Bladder microvascular endothelial cell (primary cell): ENCODE measurements at places on chromosomes 5 and 9. TPM values are rescaled to one million over a fixed set of nuclear protein-coding genes. Genes with fewer than 3 reads are reported as not detected.

The PLAA gene
- total RNA-seq = 30.9 and 48.8 TPM in 2 replicates

The RGS7BP gene
- total RNA-seq = 0.65 and 2.8 TPM in 2 replicates

The PGM5 gene
- total RNA-seq = 2.6 and 108 TPM in 2 replicates

The SYNPO gene
- 7.1 and 30.4 TPM in 2 replicates for total RNA-seq

The PRDM12 gene
- total RNA-seq = not detected in 2 replicates

The ECSCR gene
- total RNA-seq = 281 and 350 TPM in 2 replicates

The DNM1 gene
- total RNA-seq = 0.16 and 0.69 TPM in 2 replicates

The PTGDS gene
- 0.38 TPM in 1 of 2 replicates, not detected in the other for total RNA-seq

The PDCD1LG2 gene
- 4.9 and 7.0 TPM in 2 replicates for total RNA-seq

The SIMC1 gene
- 1.5 and 5.0 TPM in 2 replicates for total RNA-seq

The TAS2R1 gene
- not detected in 2 replicates for total RNA-seq

The CCIN gene
- 0.16 and 1.2 TPM in 2 replicates for total RNA-seq

The IL6ST gene
- total RNA-seq = 172 and 994 TPM in 2 replicates

The ACTBL2 gene
- under 0.01 and 0.06 TPM in 2 replicates for total RNA-seq

The GFPT2 gene
- total RNA-seq = 0.25 and 0.97 TPM in 2 replicates

The GALNT12 gene
- total RNA-seq = 0.13 and 0.32 TPM in 2 replicates

The SCGB3A2 gene
- total RNA-seq = not detected in 2 replicates

The PDE6A gene
- total RNA-seq = 0.06 TPM in 1 of 2 replicates, not detected in the other

The NTMT1 gene
- 23.5 and 27.2 TPM in 2 replicates for total RNA-seq

The CCNG1 gene
- 216 and 270 TPM in 2 replicates for total RNA-seq

The FOXD4 gene
- total RNA-seq = under 0.01 and 0.25 TPM in 2 replicates

The DIRAS2 gene
- 0.13 TPM in 1 of 2 replicates, not detected in the other for total RNA-seq

The SPATA9 gene
- not detected in 2 replicates for total RNA-seq

The OTP gene
- total RNA-seq = not detected in 2 replicates

The SLC34A1 gene
- not detected in 2 replicates for total RNA-seq

The MYO10 gene
- total RNA-seq = 80.8 and 114 TPM in 2 replicates

The TJP2 gene
- 94.0 and 134 TPM in 2 replicates for total RNA-seq

The C1QTNF3 gene
- total RNA-seq = 0.65 and 1.4 TPM in 2 replicates

The PRSS3 gene
- total RNA-seq = 2.3 and 3.9 TPM in 2 replicates

The SLC25A48 gene
- total RNA-seq = not detected in 2 replicates

The KIF20A gene
- 43.3 and 65.7 TPM in 2 replicates for total RNA-seq

The SPINK6 gene
- not detected in 2 replicates for total RNA-seq

The PDLIM4 gene
- 15.7 and 27.6 TPM in 2 replicates for total RNA-seq

The HOMER1 gene
- 1.5 and 12.0 TPM in 2 replicates for total RNA-seq

The PCDHA1 gene
- total RNA-seq = 0.13 TPM in 1 of 2 replicates, not detected in the other

The GHR gene
- 0.97 and 9.4 TPM in 2 replicates for total RNA-seq

The LHFPL2 gene
- 29.8 and 78.5 TPM in 2 replicates for total RNA-seq

The CLTA gene
- total RNA-seq = 259 and 282 TPM in 2 replicates

The TMEM161B gene
- 5.7 and 16.6 TPM in 2 replicates for total RNA-seq

The CACFD1 gene
- total RNA-seq = 4.7 and 30.5 TPM in 2 replicates

The BNC2 gene
- 7.6 and 10.4 TPM in 2 replicates for total RNA-seq

The PCDHA9 gene
- 0.06 TPM in 1 of 2 replicates, not detected in the other for total RNA-seq

The PFDN1 gene
- 48.6 and 62.2 TPM in 2 replicates for total RNA-seq

The CYLC2 gene
- not detected in 2 replicates for total RNA-seq

The OR1J2 gene
- total RNA-seq = 0.13 TPM in 1 of 2 replicates, not detected in the other

The HMMR gene
- 18.9 and 35.9 TPM in 2 replicates for total RNA-seq

The OR1L6 gene
- not detected in 2 replicates for total RNA-seq

The SPINK13 gene
- not detected in 2 replicates for total RNA-seq

The GLDC gene
- total RNA-seq = 0.81 and 4.3 TPM in 2 replicates
